ENCODE measurements at places on chromosomes 12 and 14.
A peak's percentile ranks its signal among the peaks of the same experiment; 100 is the strongest.

GRCh38 chr12:26192142-26192541, 3.2 kb upstream of the SSPN start:
- DNase-seq = no peak

- DNase-seq = no peak
Observed at GRCh38 chr12:60415351-60415750, 819.5 kb downstream of the SLC16A7 start.

- peak; percentile 84 for DNase-seq
Observed at GRCh38 chr14:56794557-56795283, 15.6 kb downstream of the OTX2 start.

GRCh38 chr14:32933629-32934072, 5.0 kb upstream of the NPAS3 start:
- peak; percentile 74 for DNase-seq

- DNase-seq = no peak
Observed at GRCh38 chr14:70442750-70443149, 9.2 kb upstream of the ADAM21 start.

DNA sequence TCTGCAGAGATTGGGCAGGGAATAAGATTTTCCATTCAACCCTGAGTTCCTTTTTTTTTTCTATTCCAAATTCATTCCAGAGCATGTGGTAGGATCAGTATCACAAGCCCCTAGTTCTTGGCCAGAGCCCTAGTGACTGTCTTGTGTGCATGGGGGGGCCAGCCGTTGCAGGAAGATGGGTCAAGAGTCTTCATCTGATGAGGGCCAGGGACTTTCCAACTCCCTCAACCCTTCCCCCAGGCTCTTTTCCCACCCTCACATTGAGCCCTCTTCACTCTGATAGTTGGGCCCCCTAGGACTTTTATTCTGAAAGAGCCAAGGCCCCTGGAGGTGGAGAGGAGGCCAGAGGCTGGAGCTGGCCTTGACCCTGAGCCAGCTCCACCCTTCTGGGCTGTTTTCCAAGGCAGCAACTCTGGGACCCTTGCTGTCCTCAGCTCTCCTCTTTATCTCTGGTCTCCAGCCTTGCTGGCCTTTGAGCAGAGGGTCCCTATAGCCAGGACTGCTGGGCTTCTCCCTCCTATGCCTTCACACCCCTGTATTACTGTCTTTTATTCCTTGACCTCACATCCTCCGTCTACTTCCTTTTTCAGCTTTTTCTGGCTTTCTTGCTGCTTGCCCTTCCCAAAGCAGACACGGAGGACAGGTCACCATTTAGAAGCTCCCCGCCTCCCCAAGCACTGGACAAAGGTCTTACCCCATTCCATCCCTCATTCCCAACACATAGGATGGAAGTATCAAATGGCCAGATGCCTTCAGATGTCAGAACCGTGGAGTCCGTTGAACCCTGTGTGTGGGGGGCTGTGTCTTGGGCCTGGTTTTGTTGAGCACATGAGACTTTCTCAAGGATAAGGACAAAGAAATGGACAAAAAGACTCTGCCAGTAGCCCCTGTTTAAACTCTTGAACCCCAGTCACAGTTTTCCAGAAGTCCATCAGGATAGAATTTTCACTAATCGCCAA, 5.6 kb downstream of the RBP5 start:
- no peak for DNase-seq

- no peak for DNase-seq
Observed at GRCh38 chr14:58941629-58942028, 246.8 kb upstream of the DAAM1 start.

- DNase-seq = no peak
Observed at GRCh38 chr12:63226792-63227463, 75.9 kb upstream of the AVPR1A start.

DNA sequence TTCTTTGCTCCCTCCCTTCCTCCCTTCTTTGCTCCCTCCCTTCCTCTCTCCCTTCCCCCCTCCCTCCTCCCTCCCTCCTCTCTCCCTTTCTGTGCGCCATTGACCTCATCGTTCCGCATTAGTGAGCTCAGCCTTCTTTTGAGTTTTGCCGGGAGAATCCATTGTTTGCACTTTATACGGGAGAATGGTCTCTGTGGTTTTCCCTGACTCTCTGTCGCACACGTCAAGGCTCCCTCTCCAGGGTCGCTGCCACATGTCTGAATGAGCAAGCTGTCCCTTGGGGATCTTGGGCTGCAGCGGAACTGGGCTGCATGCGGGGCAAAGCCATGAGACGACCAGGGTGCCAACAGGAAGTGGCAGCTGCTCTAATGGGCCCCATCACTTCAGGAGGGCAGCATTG, 118.5 kb downstream of the GLT1D1 start:
- no peak for DNase-seq

GRCh38 chr12:51714666-51715065, 123.6 kb downstream of the SCN8A start:
- no peak for DNase-seq

GRCh38 chr12:50017641-50018040, 7.7 kb downstream of the RACGAP1 start:
- DNase-seq = no peak

GRCh38 chr12:96988919-96989318, 81.9 kb downstream of the NEDD1 start:
- DNase-seq = no peak

DNA sequence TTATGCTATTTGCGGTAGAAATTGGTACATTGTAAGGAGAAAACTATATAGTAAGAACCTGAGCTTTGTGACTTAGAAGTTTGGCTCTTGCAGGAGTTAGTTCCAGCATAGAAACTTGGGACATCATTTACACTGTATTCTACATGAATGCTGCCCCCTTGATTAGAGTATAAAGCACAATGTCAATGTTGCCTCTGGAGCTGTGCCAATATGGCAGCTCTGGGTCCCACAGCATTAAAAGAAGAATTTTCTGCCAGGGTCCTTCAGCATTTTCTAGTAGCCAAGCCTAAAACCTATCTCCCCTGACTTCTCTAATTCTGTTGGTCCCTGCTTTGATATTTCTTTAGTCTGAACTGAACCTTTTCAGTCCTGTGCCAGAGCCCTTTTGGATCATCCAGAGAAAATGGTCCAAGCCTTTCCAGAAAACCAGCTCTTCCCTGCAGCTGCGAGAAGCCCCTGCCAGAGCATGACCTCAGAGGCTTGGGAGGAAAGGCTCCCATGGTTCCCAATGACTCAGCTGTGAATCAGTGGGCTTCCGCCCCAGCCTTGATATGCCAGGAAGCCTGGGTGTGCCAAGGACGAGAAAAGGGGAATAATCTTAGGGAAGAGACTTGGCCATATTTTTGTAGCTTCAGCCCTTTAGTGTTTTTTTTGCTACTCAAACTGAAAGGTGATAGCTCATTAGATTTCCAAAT, 43.2 kb downstream of the PLEKHG7 start:
- no peak for DNase-seq

GRCh38 chr12:79187032-79187431, 322.5 kb downstream of the SYT1 start:
- DNase-seq = no peak

DNA sequence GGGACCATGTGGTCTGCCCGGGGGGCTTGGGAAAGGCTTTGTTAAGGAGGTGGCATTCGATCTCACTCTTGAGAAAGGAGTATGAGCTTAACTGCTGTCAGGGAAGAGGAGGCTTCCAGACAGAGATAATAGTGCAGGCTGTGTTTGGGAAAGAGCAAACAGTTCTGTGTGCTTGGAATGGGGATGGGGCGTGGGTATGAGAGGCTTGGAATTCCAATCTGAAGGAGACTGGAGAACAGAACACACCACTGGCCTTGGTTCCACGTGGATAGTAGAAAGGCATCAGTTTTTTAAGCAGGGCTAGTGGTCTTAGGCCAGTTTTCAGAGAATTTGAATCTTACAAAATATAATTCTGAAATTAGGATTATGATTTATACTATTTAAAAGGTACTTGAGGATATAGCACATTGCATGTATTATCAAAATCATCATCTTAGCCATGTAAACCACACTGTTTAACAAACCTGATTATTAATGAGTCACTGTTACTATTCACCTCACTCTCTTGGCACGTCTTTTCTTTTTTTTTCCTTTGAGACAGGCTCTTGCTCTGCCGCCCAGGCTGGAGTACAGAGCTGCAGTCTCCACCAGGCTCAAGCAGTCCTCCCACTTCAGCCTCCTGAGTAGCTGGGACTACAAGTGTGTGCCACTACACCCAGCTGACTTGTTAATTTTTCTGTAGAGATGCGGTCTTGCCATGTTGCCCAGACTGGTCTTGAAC, 38.5 kb upstream of the KCNK13 start:
- no peak for DNase-seq

DNA sequence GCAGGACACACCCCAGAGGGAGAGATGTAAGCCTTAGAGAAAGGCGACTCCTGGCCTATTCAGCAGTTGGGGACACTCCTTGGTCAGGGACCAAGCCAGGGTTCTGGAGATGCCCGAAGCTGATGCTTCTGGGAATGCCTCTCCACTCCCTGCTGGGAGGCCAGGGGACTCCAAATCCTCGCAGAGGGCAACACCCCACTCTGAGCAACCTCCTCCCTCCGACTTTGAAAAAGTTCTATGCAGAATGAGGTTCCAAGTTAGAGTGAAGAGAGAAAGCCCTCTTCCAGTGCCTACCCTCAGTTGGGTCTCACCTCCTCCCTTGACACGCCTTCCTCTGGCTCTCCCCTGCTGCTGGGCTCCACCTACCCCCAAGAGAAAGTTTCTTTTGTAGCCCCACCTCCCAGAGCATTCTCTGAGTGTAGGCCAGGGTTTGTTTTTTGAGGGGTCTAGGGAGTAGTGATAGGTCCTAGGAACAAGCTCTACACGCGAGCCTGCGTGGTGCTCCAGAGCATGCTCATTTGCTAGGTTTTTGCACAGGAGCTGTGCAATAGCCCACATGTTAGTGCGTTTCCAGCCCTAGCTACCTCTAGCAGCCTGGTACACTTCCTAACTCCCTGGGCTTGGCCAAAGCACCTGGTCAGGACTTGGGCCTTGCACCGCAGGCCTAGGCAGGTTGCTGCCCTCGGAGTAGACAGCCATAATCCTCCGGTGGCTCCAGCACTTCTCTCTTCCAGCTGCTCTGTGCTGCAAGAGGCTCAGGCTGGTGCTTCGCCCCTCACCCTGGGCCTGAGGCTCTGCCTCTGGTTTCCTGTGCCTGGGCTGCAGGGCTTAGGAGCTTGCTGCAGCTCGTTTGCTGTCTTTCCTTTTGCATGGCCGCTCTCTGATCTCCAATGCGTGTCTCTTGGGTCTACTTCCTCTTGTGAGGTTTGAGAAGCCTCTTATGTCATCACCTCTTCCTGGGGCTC, 590 bp upstream of the CEBPE start:
- DNase-seq = peak; percentile 68

- DNase-seq = peak; percentile 38
Observed at GRCh38 chr14:48382961-48383360, 707.6 kb upstream of the MDGA2 start.

- DNase-seq = no peak
Observed at GRCh38 chr12:65171073-65171472, 1.7 kb downstream of the LEMD3 start.

- DNase-seq = no peak
Observed at GRCh38 chr14:101167428-101167827, 263.9 kb upstream of the RTL1 start.

- peak; percentile 45 for DNase-seq
Observed at GRCh38 chr12:6114476-6114870, 10.0 kb downstream of the VWF start.

DNA sequence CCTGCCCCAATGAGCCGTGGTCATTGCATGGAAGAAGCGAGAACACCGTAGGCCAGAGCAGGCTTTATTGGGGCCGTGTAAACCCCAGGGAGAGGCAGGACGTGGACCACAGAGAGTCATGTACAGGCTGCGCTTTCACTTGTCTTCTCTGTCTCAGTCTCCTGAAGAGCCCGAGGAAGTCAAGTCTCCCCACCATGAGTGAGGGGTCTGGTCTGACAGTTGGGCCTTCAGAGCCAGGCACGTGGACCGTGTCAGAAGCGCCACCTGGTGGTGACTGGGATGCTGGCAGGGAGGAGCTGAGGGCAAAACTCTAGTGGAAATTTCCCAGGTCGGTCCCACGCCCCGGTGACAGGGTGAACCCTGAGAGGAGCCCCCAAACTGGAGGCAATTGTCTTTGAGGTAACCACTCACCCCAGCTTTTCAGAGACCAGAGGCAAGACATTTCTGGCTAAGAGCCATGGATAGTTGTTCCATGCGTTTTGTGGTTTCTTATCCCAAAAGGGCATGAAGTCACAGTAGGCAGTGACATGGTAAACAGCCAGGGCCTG, 17.4 kb downstream of the RPS6KL1 start:
- DNase-seq = peak; percentile 91

GRCh38 chr12:14769466-14769968, 33.8 kb downstream of the WBP11 start:
- peak; percentile 93 for DNase-seq

GRCh38 chr12:47149146-47149545, 69.4 kb upstream of the AMIGO2 start:
- DNase-seq = no peak

GRCh38 chr12:219891-220352, 6.0 kb upstream of the SLC6A12 start:
- DNase-seq = peak; percentile 99

DNA sequence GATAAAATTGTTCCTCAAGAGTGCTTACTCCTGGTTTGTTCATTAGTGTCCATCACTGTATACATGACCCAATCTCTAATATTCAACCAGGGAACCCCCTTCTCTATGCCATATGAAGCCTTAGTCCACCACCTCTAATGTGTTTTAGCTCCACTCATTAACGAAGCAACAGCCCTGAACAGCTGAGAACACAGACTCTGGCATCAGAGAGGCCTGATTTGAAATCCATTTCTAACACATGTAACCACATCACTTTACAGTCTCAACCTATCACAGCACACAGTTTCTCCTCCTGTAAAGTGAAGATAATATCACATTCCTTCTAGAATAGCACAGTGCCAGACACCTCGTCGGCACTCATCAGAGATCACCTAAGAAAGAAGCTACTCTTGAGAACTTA, 64.3 kb downstream of the C2CD5 start:
- DNase-seq = no peak

DNA sequence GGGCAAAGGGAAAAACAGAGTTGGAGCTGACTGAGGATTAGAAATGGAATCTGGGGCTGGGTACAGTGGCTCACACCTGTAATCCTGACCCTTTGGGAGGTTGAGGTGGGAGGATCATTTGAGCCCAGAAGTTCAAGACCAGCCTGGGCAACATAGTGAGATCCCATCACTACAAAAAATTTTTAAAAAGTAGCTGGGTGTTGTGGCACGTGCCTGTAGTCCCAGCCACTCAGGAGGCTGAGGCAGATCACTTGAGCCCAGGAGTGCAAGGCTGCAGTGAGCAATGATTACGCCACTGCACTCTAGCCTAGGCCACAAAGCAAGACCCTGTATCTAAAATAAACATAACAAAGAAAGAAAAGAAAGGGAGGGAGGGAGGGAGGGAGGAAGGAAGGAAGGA, 14.9 kb upstream of the DCP1B start:
- DNase-seq = no peak

GRCh38 chr12:76242813-76243550, 105.2 kb downstream of the BBS10 start:
- DNase-seq = no peak

- DNase-seq = no peak
Observed at GRCh38 chr12:122063694-122064024, 14.9 kb upstream of the MLXIP start.

DNA sequence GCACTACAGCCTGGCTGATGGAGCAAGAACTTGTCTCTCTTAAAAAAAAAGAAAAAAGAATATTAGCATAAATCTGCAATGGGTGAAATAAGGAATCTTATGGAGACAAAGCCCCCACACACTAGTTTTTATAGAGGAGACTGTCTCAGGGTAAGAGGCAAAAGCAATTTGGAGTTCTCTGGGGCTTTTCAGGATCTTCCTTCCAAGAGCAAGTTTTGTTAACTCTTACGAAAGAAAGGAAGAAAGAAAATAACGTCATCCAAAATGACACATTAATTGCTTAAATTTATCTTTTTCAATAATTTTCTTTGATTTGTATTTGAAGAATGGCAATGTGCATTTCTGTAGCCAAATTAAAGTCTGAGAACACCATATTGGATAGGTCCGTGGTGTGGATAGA, 3.8 kb downstream of the PDE6H start:
- no peak for DNase-seq
